ENCODE measurements at places on chromosomes 4 and X.

- DNase-seq = no peak
Observed at GRCh38 chrX:29376584-29376983, 789.3 kb downstream of the IL1RAPL1 start.

- DNase-seq = no peak
Observed at GRCh38 chr4:95693594-95693993, 144.8 kb upstream of the UNC5C start.

DNA sequence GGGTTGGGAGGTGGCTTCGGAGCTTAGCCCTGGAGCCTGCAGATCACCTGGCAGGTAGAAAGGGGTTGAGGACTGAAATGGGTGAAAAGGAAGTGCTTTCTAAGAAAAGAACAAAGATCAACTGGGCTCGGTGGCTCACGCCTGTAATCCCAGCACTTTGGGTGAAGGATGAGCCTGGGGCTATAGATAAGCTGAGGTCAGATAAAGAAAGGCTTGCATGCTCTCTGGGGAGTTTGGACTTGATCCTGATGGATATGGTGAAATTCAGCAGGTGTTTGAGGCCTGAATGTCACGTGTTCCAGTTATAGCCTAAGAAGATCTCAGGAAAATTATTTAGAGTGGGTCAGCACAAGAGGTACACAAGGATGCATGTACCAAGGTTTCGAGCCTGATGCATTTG is 40.8 kb downstream of the SLC34A2 start:
- DNase-seq = no peak

GRCh38 chr4:62644372-62644771 is 1444.2 kb downstream of the ADGRL3 start:
- DNase-seq = peak; percentile 20

DNA sequence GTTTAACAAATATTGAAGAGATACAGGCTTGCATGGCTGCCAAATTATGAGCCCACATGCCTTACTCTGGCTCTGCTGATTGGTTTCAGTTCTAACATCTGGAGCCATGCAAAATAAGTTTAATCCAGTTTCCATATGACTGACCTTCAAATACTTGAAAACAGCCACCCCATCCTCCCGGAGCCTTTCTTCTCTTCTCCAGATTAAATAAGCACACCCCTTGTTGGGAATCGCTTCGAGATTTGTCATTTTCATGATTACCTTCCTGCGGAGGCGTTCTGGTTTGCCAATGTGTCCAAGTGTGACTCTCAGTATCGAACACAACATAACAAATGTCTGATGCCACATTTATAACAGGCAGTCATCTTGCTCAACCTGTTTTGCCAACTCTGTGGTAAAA is 101.6 kb upstream of the JADE1 start:
- DNase-seq = no peak

GRCh38 chr4:181105487-181105886 is 1137.7 kb upstream of the TENM3 start:
- DNase-seq = no peak

DNA sequence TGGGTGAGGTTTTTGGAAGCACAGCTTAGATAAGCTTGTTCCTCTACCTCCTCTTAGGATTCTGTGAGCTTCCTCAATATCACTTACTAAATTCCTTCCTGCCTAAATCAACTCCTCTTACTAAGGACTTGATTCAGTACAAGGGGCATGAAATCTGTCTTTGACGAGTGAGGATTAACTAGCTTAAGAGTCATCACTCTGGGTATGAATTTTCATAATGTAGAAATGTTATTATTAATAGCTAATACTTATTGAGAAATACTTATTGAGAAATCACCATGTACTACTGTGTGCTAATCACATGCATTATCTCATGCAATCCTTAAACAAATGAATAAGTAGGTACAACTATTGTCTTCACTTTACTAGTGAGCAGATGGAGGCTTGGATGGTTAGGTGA is 28.6 kb downstream of the TRPC3 start:
- no peak for DNase-seq

- peak; percentile 46 for DNase-seq
Observed at GRCh38 chr4:23887989-23888388, 1.9 kb downstream of the PPARGC1A start.

GRCh38 chr4:13829457-13829856 is 201.9 kb upstream of the BOD1L1 start:
- DNase-seq = no peak

DNA sequence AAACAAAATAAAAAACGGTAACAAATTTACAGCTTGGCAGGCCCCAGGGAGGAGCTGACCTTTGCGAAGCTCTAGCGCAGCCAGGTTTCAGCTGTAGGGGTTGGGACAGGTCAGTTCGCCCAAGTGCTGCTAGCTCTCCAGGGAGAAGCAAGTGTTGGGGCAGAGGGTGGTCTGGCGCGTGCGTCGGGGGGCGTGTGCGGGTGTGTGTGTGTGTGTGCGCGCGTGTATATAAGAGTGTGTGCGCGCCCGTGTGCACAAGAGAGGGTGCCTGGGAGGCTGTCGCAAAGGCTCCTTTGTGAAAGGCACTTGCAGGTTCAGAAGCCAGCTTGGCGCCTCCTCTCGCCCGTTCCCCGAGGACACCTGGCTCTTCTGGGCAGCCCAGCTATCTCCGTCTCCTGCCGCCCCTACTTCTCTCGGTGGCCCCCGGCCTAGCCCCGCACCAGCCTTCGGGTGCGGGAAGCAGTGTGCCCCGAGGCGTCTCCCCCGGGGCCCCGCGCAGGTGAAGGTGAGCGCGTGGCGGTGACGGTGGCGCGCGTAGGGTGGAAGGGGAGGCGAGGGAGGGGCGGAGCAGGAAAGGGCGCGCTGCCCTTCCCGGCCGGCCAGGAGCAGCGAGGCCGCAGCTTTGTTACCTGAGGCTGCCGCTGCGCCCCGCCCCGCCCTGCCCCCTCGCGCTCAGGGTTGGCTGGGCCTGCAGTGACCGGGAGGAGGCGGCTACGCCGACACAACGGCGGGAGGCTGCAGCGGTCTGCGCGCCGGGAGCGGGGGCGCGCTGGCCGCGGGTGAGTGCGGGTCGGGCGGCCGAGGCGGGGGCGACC is at the start of gene FHDC1:
TSS of gene FHDC1 (plus strand) at position 693 of the 815 bp plus-strand sequence. CDS start 6,735 bp downstream, outside the sequence.
- DNase-seq = peak; percentile 79

DNA sequence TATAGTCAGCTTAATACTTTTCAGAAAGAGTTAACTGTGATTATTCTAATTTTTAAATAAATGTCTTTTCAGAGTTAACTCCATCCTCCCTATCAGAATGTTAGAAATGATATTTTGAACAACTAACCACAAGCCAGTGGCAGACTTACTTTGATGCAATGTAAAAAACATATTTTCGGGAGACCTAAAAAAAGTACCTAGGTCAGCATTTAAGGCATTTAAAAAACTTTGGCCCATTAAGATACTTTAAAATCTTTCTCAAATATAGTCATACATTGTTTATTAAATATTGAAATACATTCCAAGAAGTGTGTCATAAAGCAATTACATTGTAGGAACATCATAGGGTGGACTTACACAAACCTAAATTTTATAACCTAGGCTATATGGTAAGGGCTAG is 426.1 kb downstream of the PABPC4L start:
- no peak for DNase-seq

- DNase-seq = no peak
Observed at GRCh38 chr4:6582889-6583490, 8.0 kb downstream of the MAN2B2 start.

GRCh38 chr4:180106122-180106521 is 2137.1 kb upstream of the TENM3 start:
- no peak for DNase-seq

- no peak for DNase-seq
Observed at GRCh38 chrX:153333266-153333665, 687 bp upstream of the ZNF275 start.

- DNase-seq = no peak
Observed at GRCh38 chr4:15434676-15435075, 6.8 kb downstream of the C1QTNF7 start.

DNA sequence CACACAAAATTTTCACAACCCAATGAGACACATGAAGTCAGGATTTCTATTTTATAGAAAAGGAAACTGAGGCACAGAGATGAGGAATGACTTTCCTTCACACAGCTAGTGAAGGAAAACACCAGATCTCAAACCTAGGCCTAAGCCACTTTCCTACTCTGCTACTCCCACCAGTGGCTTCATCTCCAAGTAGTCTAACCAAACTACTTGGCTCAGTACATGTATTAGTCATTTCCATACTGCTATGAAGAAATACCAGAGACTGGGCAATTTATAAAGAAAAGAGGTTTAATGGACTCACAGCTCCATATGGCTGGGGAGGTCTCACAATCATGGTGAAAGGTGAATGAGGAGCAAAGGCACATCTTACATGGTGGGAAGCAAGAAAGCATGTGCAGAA is 196.6 kb downstream of the EVC2 start:
- no peak for DNase-seq

DNA sequence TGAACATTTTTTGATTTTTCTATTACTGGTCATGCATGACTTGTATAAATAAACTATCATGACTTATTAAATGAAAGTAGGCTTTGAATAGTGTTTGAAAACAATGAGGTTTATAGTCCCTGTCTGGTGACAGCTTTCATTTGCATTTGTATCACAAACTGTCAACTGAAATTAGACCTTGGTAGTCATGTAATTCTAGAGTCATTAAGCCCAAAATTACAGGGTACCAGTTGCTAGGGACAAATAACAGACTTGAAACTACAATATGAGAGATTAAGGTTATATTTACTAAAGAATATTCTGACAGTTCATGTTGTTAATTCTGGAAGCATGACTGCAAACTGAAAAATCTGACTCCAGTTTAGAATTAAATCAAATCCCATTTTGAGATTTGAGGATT is 9.2 kb upstream of the VAMP7 start:
- no peak for DNase-seq

- DNase-seq = no peak
Observed at GRCh38 chr4:145333786-145334185, 147.9 kb upstream of the SMAD1 start.

GRCh38 chrX:24026432-24026831 is 554 bp downstream of the KLHL15 start:
- no peak for DNase-seq

DNA sequence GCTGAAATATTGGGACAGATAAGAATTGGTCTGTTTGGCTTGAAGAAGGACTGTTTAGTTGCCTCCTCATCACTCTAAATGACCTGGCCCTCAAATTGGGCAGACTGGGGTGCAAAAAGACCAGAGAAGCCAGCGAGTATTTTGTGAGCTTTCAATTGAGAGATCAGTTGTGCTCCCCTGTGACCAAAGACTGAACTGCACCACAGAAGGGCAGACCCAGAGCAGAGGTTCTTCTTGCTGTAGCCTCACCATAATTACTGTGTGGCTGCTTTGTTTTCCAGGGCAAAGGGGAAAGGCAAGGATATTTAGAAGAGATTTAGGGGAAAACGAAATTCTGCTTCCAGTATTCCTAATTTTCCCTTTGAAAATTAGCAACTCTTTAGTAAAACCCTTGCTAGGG is 104.0 kb upstream of the MBNL3 start:
- DNase-seq = peak; percentile 4

DNA sequence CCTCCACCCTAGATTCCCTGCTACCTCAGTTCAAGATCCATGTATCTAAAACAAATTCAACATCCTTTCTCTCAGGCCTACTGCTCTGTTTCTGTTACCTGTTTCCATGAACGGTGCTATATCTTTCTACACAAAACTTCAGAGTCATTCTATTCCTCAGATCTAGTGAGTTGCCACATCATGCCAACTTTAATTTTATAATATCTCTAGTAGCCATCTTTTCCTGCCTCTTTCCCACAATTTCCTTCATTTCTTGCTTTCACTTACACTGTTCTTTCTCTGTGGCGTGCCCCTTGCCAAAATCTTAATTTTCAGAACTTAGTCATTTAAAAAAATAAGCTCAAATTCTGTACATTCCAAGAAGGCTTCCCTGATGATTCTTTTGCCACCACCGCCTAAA is 15.2 kb downstream of the GUCY1A1 start:
- no peak for DNase-seq

GRCh38 chrX:39904816-39905537 is 192.8 kb downstream of the BCOR start:
- DNase-seq = no peak

GRCh38 chr4:20591571-20591970 is 108.7 kb upstream of the PACRGL start:
- no peak for DNase-seq

- no peak for DNase-seq
Observed at GRCh38 chr4:40455340-40455902, 120.3 kb downstream of the CHRNA9 start.

DNA sequence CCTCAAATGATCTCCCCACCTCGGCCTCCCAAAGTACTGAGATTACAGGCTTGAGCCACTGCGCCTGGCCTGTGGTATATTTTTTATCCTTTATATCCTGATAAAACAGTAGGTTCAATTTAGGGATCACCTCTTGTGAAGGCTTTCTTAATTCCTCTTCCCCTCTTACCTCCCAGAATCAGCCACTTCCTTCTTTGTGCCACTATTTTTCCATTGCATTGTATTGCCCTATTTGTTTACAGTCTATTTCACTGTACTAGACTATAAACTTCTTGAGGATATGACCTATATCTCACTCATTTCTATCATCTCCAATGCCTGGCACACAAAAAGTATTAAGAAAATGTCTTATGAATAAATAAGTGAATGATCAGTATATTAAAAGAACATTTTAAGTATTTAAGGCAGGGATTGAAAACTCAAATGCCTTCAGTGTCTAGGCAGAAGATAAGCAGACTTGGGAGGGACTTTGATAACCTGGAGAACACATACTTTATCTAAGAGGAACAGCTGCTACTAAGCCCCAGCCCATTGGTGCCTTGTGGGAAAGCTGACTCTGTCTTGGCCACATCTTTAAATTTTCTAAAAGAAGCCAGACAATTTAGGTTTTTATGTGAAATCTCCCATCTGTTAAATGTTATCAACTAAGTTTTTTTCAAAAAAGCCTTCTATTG is 82.3 kb upstream of the OGT start:
- no peak for DNase-seq

DNA sequence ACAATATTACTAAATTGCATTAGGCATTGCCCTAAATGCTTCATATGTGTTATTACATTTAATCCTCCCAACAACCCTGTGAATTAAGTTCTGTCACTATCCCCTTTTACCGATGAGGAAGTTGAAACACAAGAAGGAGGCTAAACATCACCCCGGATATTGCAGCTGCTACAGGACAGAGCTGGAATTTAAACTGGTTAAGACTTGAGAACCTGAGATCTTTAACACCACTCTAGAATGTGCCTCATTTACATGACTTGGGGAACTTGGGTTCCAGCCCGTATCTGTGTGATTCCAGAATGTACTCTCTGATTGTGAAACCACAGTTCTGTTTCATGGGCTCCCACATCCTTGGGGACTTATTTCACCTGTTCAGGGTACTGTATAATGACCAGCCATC is 165.1 kb upstream of the PPARGC1A start:
- no peak for DNase-seq
